NCI-H2107 (cell line): ENCODE measurements at places on chromosomes 1 and 21.

GRCh38 chr1:33697816-33698215 lies 166.1 kb upstream of the HMGB4 start:
- DNase-seq = no peak

- DNase-seq = no peak
Observed at GRCh38 chr1:83802460-83803152, 196.3 kb downstream of the TTLL7 start.

GRCh38 chr1:186492531-186493291 lies 31.8 kb upstream of the PDC start:
- no peak for DNase-seq

- DNase-seq = no peak
Observed at GRCh38 chr1:224897529-224898327, 31.7 kb upstream of the DNAH14 start.
